ENCODE measurements at places on chromosomes 5 and 9.

DNA sequence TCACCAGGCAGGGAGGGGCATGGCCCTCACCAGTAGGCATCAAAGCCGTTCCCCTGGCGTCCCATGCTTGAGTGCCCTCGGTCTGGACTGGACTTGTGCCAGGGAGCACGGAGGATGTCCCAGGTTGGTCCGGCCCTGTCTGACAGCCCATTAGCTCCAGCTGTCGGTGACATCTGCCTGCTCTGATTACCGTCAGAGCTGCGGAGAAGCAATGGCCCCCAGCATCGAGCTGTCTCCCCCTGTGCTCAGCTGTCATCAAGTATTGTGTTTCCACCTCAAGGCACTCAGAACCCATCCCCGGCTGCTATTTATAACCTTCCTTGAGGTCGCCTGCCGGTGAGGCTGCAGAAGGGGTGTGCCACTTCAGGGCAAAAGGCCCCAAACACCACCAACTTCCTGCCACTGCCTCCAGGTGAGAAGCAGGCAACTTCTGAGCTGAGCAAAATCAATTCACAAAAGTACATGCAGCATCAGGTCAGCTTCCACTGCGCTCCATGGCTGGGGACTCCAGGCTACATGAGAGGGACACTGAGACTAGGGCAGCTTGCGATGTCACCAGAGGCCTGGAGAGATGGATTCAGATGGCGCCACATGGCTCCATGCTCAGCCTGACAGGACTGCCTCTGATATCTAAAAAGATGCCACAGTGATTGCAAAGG, 142.7 kb downstream of the C5orf15 start:
- DNase-seq = no peak

DNA sequence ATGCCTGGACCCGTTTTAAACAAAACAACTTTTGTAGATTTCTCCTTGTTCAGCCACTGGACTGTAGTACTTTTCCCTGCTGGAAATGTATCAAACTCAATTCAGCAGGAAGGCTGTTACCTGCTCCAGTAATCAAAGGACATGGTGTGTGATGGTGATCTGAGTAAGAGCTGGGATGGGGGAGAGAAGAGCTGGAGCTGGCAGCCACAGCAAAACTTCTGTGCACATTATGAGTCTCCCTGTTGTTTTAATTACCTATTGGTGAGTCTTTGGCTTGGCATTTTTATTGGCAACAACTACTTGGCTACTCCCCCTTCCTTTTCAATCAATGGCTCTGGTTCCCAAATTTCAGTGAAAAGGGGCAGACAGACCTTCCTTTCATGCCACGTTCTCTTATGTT, 9.7 kb downstream of the NREP start:
- DNase-seq = no peak

GRCh38 chr5:180168758-180169157, 40.3 kb downstream of the RASGEF1C start:
- no peak for DNase-seq

GRCh38 chr9:123049589-123050222, 16.2 kb downstream of the GPR21 start:
- no peak for DNase-seq

DNA sequence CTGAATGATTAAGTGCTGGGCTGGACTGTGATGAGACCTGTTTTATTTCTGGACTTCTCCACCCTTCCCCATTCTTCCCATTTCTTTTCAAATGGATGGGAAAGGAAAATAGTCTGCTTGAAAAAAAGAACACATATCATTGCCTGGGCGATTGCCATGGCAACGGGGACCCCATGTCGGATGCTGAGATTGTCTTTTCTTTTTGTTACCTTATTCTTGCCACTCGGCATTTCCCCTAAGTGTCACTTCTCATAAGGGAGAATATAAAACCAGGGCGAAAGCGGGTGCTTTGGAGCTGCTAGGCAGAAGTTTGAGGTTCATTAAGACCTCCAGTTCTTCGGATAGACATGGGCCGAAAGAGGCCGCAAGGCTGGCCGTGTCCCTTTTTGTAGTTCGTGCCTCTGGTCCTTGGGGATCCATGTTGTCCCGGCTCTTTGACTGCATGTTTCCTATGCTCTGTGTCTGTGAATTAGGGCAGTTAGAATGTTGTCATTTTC, 763 bp downstream of the FGD3 start:
- DNase-seq = peak; percentile 19

- peak; percentile 63 for DNase-seq
Measured at GRCh38 chr5:152462021-152462721, 57.1 kb upstream of the NMUR2 start.

GRCh38 chr5:6469836-6470235, 21.2 kb downstream of the UBE2QL1 start:
- DNase-seq = no peak

DNA sequence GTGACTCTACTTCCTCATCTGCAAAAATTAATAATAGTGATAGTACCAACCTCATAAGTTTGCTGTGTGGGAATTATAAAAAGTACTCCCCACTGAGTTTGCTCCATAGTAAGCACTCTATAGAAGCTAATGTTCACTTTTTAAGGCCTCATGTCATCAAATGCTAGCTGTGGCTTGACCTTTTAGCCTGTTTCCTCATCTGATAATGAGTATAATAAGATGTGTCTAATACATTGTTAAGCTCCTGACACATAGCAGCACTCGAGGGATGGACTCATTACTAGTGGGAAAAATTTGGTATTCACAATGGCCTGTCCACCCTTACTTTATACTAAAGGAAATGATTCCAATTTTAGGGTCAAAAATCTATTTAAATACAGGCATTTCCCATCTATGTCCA, 26.1 kb upstream of the CAST start:
- DNase-seq = no peak

- no peak for DNase-seq
Measured at GRCh38 chr9:93093877-93094657, 1.9 kb upstream of the CARD19 start.

- DNase-seq = no peak
Measured at GRCh38 chr9:131567910-131568309, 22.6 kb downstream of the PRRT1B start.

DNA sequence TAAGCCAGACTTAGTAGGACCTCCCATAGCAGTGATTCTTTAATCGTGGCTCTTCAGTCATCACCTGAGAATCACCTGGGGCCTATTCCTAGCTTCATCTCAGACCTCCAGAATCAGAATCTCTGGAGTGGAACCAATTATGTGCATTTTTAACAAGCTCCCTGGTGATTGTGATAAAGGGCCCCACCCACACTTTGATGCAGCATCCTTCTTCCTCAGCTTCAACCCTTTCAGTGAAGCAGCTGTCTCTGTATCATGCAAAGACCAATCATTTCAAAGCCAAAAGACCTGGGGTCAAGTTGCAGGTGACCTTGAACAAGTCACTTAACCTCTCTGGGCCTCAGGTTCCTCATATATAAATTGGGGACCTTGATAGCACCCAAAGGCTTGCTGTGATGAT, 17.1 kb downstream of the FBXO10 start:
- peak; percentile 59 for DNase-seq

GRCh38 chr5:90133941-90134340, 275.6 kb downstream of the CETN3 start:
- no peak for DNase-seq

DNA sequence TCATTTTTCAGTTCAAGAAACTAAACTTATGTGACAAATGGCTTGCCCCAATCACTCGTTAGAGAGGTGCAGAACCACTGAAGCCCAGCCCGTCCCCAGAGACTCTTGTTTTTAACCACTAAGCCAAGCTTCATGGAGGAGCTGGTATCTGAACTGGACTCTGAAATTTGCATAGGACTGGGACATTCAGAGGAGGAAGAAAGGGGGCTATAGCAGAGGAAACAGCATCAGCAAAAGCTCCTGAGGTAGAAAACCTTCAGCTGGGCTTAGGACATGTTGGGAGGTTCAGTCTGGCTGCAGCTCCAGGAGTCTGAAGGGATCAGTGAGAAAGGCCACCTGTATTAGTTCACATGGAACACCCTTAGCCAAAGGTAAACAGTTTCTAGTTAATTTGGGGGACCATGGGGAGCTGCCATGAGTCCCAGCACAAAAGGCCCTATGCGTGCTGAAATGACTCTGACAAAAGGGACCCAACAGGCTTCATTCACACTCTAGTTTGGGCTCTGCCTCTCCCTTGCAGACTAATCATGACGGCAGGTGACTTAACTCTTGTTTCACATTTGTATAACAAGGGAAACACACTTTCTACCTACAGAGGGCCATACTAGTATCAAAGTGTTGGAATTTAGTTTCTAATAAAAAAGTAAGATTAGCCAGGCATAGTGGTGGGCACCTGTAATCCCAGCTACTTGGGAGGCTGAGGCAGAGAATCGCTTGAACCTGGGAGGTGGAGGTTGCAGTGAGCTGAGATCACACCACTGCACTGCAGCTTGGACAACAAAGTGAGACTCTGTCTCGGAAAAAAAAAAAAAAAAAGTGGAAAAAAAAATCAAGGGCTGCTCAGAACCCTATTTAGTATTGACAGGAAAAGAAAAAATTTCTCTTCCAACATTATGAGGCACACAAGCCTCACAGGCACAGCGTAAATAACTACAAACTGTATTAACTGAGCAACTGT, 10.2 kb downstream of the FBXO10 start:
- no peak for DNase-seq

DNA sequence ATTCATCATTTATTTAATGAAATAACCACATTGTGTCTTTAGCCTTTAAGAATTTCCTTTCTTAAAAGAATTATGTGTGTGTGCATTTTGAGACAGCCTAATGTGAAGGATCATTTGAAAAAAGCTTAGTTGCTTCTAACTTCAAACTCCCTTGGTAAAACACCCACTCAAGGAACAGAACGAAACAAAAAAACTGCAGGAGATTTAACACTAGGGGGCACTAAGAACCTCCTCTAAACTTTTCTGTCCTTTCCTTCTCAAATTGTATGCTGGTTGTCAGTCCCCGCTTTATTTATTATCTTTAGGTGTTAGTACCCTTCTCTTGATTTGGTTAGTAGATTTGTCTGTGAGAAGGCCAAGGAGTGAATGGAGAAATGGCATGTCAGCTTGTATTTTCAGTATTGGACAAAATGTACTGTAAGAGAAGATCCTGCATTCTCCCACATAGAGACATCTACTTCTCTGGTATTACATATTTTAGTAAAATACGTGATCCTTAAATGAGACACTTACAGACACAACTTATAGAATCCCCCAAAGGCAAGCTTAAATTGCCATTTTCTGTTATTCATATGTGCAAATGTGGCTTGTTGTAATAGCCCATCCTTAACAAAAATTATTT, 229.7 kb downstream of the MRPS30 start:
- peak; percentile 48 for DNase-seq
